ENCODE measurements at places on chromosomes 16 and 17.
A peak's percentile ranks its signal among the peaks of the same experiment; 100 is the strongest.

DNA sequence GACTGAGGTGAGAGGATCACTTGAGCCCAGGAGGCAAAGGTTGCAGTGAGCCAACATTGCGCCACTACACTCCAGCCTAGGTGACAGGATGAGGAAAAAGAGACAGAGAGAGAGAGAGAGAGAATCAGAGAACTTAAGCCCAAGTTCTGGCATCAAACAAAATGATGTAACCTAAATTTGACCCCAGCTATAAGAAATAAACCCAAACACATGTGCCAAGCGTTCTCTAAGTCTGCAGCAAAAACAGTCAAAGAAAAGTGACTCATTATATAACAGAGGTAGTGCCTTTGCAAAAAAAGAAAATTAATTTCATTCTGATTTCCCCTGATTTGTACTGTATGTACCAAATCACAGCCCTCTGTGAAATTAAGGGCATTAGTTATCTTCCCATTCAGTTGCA, 89.5 kb downstream of the CDH11 start:
- no peak for DNase-seq

- no peak for DNase-seq
Measured at GRCh38 chr16:56513091-56513490, 6.7 kb downstream of the BBS2 start.

GRCh38 chr16:87016046-87017035, 300.9 kb downstream of the C16orf95 start:
- DNase-seq = no peak

GRCh38 chr16:27367461-27368357, 34.3 kb upstream of the IL21R start:
- peak; percentile 89 for DNase-seq

All from CD4-positive, alpha-beta T cell treated with Interleukin-17A for 4 hours (primary cell).